ENCODE measurements at places on chromosomes 1 and 21.

GRCh38 chr1:5720484-5720883 is 271.7 kb downstream of the NPHP4 start:
- DNase-seq = no peak

DNA sequence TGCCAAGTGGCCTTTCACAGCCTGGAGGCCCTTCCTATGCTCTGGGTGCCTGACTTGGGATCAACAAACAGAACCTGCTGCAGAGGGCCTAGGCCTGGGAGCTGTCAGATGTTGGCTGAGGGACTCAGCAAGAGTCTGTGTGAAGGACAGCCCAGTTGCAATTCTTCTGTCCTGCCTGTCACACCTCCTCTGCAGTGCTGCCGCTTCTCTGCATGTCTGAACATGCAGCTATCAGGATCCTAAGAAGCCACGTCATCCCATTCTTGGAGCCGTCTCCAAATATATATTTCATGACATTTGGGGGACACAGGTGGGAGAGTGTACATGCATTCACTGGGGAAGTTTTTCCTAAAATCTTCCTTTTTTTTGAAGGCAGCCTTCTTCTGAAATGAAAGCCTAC is 8.6 kb downstream of the FCAMR start:
- no peak for DNase-seq

GRCh38 chr1:47713975-47714767 is 276.3 kb downstream of the FOXD2 start:
- no peak for DNase-seq

- no peak for DNase-seq
These were observed 28.2 kb upstream of the FCRL4 start for GRCh38 chr1:157626099-157626498.

GRCh38 chr21:36481639-36482038 is 1.7 kb upstream of the CLDN14 start:
- DNase-seq = no peak

DNA sequence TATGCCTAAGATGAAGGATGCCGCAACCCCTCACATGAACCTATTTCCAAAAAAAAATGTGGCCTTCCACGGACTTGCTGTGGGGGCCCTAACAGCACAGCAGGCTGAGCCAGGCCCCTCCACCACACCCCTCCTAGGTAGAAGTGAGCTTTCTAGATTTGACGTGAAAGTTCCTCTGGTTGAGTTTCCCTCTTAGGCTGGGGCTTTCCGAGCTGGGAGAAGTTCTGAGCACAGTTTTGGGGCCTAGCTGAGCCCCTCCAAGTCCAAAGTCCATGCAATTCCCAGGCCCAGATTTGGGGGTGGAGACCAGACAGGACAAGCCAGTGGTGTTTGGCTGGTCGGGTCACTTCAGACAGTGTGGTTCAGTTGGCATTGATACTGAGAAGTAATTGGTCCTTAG is 13.8 kb upstream of the PHLDA3 start:
- DNase-seq = no peak

DNA sequence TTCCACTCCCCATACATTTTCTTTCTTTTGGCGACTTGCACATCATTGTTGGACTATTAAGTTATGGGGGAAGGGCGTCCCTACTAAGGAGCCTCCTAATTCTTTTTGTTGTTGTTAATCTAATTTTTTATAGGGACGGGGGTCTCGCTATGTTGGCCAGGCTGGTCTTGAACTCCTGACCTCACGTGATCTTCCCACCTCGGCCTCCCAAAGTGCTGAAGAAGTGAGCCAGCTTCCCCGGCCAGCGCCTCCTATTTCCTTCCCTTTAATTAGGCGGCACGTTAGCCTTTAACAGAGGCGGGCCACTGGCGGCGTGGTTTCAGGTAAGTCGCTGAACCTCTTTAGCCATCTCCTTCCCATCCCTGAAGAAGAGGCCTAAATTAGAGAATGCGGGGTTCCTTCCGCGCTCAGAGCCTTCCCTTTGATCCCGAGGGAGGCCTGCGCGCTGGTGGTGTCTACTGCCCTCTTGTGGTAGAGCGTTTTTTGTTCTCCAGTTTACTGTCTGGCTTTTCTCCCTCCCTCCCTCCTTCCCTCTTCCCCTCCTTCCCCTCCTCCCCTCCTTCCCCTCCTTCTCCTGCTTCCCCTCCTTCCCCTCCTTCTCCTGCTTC is 38.1 kb downstream of the TNFRSF9 start:
- DNase-seq = peak; percentile 60

DNA sequence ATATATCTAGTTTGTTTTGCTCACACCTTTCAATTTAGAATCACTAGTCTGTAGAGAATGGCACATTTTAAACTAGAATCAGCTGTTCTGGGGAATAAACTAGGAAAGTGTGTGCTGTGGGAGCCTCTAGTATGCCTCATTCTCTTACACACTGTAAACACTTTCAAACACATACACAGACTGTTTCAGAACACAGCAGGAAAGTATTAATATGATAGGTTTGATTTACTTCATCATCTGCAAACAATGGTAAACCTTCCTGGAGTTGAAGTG is 67.1 kb upstream of the ABCG1 start:
- no peak for DNase-seq

GRCh38 chr1:208564466-208564865 is 320.3 kb upstream of the PLXNA2 start:
- no peak for DNase-seq

GRCh38 chr1:160398823-160399222 is 1.5 kb upstream of the VANGL2 start:
- DNase-seq = no peak

DNA sequence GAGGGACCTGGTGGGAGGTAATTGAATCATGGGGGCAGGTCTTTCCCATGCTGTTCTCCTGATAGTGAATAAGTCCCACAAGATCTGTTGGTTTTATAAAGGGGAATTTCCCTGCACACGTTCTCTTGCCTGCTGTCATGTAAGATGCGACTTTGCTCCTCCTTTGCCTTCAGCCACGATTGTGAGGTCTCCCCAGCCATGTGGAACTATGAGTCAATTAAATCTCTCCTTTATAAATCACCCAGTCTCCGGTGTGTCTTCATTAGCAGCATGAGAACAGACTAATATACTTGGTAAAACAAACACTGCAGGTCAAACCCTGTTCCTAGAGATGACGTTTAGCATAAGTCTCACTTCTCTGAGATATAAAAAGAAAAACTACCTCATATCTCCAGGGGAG is 148.3 kb downstream of the MATN1 start:
- DNase-seq = no peak

- no peak for DNase-seq
These were observed 8.6 kb downstream of the CTSE start for GRCh38 chr1:206015071-206015470.

GRCh38 chr1:186605762-186606350 is 74.4 kb downstream of the PTGS2 start:
- DNase-seq = peak; percentile 45

- DNase-seq = no peak
These were observed 12.3 kb downstream of the WNT3A start for GRCh38 chr1:228018961-228019721.

GRCh38 chr1:8742022-8742924 is 75.2 kb downstream of the RERE start:
- no peak for DNase-seq

DNA sequence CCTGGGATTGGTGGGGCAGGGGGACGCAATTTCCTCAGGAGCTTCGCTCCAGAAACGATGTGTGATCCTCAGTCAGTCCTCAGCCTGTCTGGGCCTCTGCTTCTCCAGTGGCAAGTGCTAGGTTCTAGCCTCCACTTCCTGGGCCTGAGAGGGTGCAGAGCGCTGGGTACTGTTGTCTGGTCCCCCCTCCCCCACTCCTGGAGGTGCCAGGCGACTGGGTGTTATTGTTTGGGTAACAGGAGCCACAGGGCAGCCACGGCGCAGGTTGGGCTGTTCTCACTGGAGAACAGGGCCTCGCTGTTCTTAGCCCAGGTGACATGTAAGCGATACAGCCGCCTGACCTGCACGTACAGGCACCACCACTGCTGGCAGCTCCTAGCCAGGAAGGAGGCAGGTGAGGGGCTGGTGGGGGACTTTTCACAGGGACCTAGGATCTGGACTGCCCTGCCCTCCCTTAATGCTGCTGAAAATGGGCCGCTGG is 2.1 kb downstream of the RPS6KA1 start:
- no peak for DNase-seq

DNA sequence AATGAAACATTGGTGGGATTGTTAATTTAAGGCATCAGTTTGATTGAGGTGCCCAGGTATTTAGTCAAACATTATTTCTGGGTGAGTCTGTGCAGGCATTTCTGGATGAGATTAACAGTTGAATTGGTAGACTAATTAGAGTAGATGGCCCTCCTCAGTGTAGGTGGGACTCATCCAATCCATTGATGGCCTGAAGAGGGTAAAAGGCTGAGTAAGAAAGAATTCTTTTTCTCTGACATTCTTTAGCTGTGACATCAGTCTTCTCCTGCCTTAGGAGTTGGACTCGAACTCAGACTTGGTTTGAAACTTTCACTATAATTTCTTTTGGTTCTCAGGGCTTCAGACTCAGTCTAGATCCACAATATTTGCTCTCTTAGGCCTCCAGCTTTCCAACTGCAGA is 59.6 kb upstream of the ADAMTS5 start:
- no peak for DNase-seq

- DNase-seq = peak; percentile 36
These were observed 39.5 kb downstream of the EPHB2 start for GRCh38 chr1:22749919-22750684.

- DNase-seq = no peak
These were observed 5.1 kb upstream of the GPR157 start for GRCh38 chr1:9133870-9134585.

DNA sequence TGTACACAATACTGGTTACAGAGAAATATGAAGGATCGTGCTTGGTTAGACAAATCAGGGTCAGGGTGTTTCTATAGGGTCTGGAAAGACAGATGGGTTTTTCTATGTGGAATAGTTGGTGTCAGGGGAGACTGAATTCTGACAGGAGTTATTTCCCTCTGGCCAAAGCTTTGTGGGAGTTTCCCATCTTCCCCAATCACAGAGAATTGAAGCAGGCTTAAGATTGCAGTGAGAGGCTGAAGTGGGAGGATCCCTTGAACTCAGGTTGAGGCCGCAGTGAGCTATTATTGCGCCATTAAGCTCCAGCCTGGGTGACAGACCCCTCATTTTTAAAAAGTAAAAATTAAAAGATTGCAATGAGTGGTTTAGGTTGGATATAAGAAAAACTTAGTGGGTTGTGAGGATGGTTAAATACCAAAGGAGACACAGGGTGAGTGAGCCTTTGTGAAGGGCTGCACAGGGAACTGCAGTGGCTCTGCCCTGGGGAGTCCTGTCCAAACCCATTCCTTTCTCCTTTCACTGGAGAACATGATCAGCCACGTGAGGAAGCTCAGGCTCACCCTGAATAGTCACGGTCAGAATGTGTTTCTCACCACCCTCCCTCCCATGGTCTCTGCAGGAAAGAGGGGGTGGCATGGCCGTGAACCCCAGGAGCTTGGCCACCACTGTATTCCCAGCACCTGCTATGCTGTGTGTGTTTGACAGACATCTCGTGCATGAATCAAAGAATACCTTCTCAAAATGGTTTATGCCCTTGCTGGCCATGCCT is 101.2 kb downstream of the INTS7 start:
- DNase-seq = no peak

DNA sequence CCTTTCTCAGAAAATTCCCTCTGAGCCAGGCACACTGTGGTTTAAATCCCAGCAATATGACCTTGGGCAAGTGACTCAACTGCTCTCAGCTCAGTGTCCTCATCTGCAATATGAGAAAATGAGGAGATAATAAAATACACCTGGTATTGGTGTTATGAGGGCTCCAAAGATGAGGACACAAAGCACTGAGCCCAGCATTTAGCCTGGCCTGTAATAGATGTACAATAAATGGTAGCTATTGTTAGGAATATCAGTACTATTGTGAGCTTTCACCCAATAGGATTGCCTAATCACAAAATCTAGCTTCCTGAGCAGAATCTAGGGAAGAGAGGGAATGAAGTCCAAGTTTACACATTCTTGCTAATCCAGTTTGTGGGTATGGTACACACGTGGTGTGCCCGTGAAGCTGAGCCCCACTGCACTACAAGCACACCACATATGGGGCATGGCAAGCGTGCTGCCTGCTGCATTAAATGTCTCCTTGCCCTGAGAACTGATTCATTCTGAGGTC is 24.3 kb upstream of the SLC30A1 start:
- DNase-seq = no peak

- DNase-seq = no peak
These were observed 112.8 kb downstream of the MRPS6 start for GRCh38 chr21:34186109-34186719.

DNA sequence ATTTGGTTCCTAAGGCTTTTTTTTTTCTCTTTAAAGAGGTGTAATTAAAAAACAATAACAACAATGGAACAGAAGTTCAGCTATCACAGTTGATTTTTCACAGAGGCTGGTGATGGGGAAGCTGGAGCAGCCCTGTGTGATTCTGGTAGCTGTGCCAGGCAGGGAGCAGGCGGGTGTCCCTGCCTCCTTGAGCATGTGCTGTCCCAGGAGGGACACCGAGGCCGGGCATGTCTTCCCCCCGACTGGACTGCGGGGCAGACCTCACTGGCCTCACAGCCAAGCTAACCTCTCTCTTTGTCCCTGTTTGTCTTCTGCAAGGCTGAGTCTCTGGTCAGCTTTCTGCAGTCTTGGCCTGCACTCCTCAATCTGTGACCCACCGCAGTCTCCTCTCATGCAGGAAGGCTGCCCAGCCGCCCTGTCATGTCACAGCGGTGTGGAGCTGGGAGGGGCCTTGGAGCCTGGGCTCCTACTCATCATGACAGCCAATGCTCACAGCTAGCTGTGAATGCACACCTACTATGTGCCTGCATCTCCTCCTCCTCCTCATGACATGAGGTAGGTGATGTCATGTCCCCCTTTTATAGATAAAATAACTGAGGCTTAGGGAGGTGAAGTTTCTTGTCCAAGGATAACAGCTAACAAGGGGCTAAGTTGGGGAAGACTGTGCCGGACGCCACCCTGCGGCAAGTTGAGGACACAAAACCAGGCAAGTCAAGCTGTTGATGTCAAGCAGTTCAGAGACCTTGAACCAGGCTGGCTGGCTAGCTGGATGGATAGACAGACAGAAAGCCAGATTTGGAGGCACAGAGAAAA is 10.3 kb upstream of the ACTL8 start:
- DNase-seq = no peak

DNA sequence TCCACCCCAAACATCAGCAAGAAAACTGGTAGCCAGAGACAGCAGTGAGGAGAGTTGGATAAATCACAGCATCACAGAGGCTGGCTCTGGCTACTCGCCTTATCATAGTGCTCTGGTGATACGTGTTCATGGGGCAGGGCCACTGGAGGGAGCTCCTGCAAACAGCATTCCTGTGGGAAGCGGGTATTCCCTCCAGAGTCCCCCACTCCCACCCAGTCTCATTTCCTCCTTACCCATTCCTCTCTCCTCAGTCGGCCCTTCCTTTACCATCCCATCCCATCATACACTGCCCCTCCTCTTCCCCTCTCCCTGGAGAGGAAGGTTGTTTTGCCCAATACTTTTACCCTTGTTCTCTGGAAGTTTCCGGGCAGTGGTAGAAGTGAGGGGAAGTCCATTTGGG is 7.1 kb downstream of the NHLH2 start:
- DNase-seq = no peak

- no peak for DNase-seq
These were observed 2.2 kb downstream of the C1QTNF12 start for GRCh38 chr1:1244192-1244811.
